ENCODE measurements at places on chromosomes 12 and 14.

DNA sequence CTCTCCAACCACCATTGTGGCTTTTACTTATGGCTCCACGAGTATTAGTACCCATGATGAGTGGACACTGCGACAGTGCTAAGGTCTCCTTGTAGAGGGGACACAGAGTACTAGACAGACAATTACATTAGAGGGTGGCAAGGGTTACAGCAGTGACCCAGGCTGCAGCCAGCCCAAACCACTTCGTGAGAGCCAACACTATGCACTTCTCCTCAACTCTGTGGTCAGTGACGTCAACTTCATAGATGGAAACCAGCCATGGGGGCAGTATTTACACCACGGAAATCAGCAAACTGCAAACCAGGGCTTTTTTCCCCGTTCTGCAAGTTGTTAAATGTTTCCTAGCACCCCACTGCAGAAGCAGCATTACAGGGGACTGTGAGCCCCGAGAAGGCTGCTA lies 61.6 kb upstream of the ZFP36L1 start:
- DNase-seq, result no peak

DNA sequence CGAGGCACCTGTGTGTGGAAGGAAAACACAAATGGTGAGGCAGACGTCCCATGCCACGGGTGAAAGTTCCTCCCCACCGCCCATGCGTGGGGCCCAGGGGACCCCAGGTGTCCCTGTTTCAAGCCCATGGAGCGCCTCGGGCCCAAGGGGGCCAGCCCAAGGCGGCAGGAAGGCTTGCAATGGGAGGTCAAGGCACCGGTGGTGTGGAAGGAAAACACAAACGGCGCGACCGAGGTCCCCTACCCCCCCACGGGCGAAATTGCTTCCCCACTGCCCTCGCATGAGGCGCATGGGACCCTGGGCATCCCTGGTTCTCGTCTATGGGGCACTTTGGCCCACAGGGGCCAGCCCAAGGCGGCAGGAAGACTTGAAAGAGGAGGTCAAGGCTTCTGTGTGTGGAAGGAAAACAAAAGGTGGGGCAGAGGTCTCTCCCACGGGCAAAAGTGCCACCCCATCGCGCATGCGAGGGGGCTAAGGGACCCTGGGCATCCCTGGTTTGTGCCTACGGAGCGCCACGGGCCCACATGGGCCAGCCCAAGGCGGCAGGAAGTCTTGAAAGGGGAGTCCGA lies 379.4 kb downstream of the ALG10 start:
- no peak for DNase-seq

GRCh38 chr14:101289230-101289690 lies 272.0 kb upstream of the DIO3 start:
- no peak for DNase-seq

DNA sequence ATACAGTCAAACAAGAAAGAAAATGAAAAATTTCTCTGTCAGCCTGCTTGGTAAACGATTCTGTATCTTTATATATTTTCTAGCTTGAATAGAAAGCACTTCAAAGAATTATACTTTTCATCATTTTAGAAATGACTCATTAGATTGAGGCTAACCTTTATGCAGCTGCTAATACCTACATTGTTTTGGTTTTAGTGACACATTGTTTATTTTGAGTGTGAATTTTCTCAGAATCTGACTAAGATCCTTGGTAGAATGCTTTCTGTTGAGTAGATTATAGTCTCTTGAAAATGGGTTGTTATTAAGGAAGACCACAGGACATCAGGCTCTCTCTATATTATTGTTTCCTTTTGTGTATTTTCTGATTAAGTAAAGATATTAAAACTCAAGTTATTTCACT lies at the start of gene PMCH:
Gene PMCH, minus strand, starts transcription at position 45 of the 400 bp plus-strand sequence. CDS start 63 bp downstream, outside the sequence.
- DNase-seq, result peak; percentile 6

GRCh38 chr14:71855399-71856036 lies 76.7 kb upstream of the RGS6 start:
- peak; percentile 30 for DNase-seq

DNA sequence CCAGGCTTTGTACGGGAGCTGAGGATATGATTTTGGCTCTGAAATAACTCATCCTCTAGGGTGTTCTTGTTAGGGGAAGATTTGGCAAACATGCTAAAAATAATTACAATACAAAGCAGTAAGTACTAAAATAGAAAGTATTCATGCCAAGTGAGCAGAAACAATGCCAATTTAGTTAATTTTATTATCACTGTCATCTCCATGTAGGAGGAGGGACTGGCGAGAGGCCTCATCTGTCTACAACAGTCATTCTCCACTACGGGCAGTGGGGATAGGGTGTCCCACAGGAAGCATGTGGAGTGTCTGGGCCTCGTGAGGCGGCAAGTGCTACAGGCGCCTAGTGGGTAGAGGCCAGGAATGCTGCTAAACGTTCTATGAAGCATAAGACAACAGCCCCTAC lies 3.3 kb downstream of the ISM2 start:
- DNase-seq, result no peak

GRCh38 chr14:76772300-76773187 lies 11.3 kb downstream of the VASH1 start:
- no peak for DNase-seq

DNA sequence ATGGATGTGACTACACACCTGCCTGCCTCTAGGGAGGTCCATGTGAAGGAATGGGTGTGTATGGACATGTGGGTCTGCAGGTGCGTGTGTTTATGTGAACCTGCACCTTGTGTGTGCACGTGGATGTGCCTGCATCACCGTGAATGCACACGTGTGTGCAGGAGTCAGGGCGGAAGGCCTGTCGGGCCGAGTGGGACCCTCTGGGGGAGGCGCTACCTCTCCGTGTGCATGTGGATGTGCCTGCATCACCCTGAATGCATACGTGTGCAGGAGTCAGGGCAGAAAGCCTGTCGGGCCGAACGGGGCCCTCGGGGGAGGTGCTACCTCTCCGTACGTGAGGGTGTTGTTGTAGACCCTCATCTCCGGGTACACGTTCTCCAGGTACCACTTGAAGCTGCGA lies 56.5 kb downstream of the NOC4L start:
- no peak for DNase-seq

GRCh38 chr12:10238526-10238925 lies 25.8 kb downstream of the GABARAPL1 start:
- no peak for DNase-seq

DNA sequence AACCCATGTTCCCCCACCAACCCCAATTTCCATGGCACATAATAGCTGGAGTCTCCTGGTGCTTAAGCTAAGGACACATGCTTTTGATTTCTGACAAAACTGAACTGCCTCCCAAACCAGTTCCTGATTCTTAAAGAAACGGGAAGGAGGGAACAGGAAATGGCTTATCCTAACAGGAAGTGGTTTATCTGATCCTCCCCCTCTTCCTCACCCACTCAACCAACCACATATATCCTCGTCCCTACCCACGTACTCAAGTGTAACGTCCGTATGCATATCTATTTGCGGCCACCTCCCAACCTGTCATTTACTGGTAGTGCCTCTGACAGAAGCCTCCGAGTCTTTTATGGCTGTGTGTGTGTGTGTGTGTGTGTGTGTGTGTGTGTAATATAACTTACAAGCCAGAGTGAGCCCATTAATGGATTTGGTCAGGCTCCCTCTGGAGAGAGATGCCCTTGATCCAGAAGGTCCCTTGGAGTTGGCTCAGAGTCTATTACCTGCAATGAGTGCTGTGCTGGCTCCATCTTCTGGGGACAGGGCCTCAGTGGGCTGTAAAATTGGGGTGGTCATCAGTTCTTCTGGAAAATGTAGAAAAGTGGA lies 7.7 kb downstream of the DAZAP2 start:
- DNase-seq, result no peak

DNA sequence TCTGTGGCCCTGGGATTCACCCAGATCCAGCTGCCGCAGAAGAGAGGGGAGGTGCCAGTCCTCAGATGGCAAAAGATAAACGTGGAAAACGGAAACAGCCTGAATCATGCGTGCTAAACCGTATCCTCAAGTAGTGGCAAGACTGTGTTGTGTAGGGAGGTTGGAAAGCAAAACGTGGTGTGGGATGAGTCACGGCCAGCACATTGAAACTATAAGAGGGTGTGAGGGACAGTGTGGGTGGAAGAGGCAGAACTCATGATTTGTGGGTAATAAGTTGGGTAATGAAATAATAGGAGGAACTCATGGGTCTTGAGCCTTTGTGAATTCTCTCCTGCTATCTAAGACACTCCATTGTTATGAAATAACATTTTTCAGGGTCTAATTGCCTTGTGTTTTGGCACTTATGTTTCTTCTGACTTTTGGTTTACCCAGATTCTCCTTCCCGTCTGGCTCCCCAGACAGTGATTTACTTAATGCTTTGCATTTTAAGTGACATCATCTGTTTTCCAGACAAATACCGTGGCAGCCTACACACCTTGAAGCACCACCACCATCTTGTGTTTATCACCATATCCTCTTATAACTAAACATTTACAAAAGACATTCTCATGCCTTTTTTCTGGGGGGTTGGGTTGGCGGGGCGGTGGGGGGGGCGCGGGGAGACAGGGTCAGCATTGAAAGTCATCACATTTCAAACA lies 62.3 kb upstream of the PTCSC3 start:
- DNase-seq, result no peak

DNA sequence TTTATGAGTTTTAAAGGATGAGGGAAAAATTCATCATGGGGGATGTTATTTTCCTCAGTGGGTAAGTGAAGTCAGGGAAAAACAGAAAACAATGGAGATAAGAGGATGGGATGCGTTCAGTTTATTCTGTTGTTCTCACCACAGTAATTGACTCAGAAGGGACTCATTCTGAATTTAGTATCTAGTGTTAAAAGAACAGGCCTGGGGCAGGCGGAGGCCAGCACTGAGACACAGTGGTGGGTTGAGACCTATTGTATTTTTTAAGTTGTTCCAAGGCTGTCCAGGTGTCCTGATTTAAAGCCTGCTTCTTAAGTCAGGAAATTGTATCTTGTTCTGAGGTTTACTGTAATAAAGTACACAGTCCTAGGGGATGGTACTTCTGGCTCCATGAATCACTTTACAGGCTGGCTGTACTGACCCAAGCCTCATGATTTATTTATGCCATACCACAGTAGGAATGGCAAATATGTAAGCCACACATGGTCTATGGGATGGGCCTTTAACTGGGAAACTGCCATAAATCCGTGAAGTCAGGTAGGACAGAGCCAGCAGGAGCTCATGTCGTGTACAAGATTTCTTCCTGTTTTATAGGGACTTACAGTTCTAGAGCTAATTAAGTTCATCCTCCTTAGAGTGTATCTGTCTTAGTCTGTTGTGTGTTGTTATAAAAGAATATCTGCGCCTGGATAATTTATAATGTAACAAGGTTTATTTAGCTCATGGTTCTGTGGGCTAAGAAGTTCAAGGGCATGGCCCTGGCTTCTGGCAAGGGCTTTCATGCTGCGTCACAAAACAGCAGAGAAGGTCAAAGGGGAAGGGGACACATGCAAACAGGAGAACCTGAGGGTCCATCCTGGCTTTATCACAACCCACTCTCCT lies 244.1 kb downstream of the FBXL14 start:
- no peak for DNase-seq

DNA sequence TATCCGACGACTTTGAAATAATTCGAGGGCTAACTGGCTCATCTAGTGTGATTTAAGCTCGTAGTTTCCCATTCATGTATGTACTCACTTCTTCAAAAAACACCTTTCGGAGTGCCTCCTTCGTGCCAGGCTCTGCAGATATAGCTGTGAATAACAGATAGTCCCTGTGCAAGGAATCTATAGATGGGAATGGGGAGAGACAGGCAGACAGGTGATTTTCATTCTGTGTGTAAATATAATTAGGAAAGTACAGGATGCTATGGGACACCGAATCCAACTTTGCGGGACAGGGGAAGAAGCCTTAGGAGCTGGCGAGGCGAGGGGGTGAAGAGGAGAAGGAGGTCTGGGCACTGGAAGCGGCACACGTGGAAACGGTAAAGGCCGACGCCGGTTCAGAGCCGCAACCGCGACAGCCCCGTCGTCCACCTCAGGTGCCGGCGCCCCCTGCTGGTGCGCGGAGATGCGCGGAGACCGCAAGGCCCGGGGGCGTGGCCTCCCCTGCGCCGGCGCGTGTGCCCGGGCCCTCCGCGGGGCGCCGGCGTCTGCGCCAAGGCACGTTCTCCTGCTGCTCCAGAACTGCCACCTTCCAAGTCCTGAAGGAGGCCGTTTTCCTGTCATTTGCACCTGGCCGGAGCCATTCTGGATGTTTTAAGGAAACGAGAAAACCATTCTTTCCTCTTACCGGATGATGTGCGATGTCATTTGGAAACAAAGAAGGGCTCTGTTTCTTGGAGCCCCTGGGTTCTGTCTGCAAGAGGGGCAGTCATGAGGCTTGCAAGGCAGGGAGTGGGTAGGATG lies 18.0 kb upstream of the CACNA1C start:
- DNase-seq, result peak; percentile 88

DNA sequence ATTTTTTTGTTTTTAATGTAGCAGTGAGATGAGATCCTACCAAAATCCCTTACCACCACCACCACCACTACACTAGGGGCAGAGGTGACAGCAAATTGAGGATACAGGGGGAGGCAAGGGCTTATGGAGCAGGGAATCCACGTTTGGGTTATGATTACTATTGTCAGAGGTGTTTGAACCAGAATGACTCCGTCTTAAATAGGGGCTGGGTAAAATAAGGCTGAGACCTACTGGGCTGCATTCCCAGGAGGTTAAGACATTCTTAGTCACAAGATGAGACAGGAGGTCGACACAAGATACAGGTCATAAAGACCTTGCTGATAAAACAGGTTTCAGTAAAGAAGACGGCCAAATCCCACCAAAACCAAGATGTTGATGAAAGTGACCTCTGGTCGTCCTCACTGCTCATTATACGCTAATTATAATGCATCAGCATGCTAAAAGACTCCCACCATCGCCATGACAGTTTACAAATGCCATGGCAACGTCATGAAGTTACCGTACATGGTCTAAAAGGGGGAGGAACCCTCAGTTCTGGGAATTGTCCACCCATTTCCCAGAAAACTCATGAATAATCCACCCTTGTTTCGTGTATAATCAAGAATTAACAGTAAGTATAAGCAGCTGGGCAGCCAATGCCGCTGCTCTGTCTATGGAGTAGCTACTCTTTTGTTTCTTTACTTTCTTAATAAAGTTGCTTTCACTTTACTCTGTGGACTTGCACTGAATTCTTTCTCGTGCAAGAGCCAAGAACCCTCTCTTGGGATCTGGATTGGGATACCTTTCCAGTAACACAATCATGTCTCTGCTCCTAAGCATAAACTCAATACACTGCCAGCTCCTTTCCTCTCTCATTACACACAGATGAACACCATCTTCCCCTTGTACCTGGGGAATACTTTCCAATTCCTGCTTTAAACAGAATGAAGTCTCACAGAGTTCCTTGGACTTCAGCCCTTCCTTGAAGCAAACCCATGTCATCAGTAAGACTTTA lies 16.7 kb upstream of the CRY1 start:
- DNase-seq, result no peak

GRCh38 chr12:30155001-30155730 lies 371.4 kb upstream of the TMTC1 start:
- DNase-seq, result no peak

DNA sequence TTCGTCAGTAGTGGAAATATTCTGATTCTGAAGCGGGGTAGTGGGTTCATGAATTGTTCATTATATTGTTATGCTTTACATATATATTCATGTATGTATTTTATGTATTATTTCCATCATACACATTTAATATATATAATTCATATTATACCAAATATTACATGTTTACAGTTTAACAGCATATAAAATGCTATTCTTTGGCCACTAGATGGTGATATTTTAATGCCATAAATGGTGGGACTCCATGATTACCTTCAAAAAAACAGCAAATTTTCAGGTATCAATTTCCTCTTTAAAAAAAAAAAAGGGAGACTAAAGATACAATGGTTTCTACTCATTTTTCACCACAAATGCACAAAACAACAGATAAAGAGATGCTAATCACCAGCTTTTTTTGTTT lies 41.0 kb downstream of the BDKRB1 start:
- DNase-seq, result no peak

All from GM12891 (cell line).